ENCODE measurements at places on chromosomes 1 and 21.

- DNase-seq = no peak
Measured at GRCh38 chr1:42922687-42923366, 35.8 kb downstream of the SLC2A1 start.

DNA sequence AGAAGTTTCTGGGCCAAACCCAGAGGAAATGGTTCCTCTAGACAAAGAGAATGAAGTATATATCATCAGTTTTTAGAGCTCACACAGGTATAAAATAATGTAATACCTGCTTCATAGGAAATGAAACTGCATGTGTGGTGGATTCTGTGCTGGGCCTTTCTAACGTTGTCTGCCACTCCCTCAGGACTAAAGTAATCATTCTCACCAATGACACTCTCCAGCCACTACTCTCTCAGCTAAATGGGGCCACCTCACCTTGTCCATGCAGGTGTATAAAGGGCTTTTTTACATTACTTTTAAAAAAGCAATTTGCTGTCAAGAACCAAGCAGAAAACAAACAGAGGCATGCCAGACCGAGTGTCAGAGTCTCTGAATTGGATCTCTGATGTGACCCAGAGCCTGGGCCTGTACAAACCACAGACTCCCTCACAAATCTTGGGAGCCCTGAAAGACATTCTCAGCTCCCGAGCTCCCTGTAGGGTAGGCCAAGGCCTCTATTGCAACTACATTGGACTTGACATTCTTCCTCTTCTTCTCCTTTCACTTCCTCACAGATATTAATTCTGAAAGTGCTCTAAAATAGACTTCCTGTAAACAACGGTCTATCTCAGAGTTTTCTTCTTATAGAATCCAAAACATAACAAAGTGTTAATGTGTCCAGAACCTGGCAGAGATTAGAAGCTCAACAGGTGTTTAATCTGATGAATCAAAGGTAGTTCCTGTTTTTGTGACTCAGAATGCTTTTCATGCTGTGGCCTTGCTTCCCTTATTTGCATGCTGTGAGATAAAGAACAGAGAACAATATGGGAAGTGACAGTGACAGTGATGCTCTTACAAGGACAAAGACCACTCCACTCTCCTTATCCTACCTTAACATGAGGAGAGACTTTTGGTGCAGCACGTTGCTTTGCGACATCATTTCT, 8.6 kb downstream of the AIM2 start:
- DNase-seq = no peak

DNA sequence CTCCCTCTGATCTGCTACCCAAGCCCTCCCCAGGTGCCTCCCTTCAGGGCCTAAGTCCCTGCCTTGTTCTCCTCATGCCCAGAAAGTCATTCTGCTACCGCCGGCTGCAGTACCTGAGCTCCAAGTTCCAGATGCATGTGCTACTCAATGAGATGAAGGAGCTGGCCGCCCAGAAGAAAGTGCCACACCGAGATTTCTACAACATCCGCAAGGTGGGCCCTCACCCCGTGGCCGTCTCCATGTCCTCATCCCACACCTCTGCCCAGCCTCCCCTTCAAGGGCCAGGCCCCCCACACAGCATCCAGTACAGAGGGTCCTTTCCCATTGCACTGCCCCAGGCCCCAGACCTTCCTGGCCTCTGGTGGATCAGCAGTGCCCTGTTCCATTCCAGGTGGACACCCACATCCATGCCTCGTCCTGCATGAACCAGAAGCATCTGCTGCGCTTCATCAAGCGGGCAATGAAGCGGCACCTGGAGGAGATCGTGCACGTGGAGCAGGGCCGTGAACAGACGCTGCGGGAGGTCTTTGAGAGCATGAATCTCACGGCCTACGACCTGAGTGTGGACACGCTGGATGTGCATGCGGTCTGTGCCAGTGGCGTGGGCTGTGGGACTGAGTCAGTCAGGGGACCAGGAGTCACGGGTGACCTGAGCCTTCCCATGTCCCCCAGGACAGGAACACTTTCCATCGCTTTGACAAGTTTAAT, 8.2 kb downstream of the AMPD2 start:
- DNase-seq = no peak

GRCh38 chr21:39316729-39317128, 3.3 kb upstream of the BRWD1 start:
- no peak for DNase-seq

GRCh38 chr1:162605225-162605927, 26.9 kb upstream of the DDR2 start:
- no peak for DNase-seq

- DNase-seq = no peak
Measured at GRCh38 chr1:109882288-109883245, 28.1 kb upstream of the CSF1 start.

DNA sequence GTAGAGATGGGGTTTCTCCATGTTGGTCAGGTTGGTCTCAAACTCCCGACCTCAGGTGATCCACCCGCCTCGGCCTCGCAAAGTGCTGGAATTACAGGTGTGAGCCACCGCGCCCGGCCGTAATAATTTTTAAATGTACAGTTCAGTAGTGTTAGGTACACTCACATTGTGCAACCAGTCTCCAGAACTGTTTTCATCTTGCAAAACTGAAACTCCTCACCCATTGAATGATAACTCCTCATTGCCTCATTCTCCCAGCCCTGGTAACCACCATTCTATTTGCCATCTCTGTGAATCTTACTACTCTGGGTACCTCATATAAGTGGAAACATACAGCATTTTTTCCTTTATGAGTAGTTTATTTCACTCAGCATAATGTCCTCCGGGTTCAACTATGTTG, 3.4 kb downstream of the NLRP3 start:
- no peak for DNase-seq

GRCh38 chr1:172970186-172970585, 80.6 kb downstream of the TNFSF18 start:
- DNase-seq = no peak

DNA sequence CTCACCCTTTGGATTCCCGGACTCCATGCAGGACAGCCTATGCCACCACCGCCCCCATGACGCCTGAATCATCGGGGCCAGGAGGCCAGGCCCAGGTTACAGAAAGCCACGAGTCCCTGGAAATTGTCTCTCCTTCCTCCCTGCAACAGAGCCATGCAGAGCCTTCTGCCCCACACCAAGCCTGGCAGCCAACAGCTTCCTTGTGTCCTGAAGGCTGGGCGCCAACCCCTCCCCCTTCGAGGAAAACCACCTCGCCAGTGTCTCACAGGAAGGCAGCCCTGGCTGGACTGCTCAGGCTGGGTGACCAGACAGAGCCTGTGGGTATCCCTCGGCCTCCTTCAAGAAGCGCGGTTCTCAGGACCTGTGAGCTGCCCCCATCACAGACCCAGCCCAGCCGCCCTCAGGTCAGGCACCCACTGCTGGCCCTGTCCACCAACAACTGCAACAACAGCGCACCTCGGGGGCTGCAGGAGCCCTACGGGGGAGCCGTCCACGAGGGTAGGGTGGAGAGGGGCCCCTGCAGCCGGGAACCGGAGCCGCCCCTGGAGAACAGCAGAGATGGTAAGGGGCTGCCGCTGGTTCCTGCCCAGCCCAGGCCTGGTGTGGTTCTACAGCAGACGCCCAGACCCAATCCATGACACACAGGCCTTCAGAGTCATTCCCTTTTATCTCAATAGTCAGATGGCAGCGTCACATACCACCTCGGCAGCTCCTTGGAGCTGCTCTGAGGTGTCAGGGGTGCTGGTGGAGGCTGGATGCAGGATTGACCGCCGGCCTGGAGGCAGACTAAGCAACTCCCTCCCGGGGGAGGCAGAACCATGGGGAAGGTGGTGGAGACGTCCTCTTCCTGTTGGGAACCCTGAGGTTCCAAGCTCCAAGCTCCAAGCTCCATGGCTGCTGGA, 23.7 kb downstream of the KIAA1614 start:
- no peak for DNase-seq

- DNase-seq = no peak
Measured at GRCh38 chr1:237804516-237804915, 86.2 kb downstream of the ZP4 start.

Measured in stimulated activated CD8-positive, alpha-beta memory T cell treated with anti-CD3 and anti-CD28 coated beads, Interleukin-15, amount 100 ng/mL, for 24 hours (primary cell).